ENCODE measurements at places on chromosomes 11 and 22.

GRCh38 chr11:20064961-20065405 is 95.3 kb downstream of the DBX1 start:
- DNase-seq, result no peak

GRCh38 chr11:43747130-43747802 is 66.7 kb downstream of the HSD17B12 start:
- DNase-seq, result no peak

DNA sequence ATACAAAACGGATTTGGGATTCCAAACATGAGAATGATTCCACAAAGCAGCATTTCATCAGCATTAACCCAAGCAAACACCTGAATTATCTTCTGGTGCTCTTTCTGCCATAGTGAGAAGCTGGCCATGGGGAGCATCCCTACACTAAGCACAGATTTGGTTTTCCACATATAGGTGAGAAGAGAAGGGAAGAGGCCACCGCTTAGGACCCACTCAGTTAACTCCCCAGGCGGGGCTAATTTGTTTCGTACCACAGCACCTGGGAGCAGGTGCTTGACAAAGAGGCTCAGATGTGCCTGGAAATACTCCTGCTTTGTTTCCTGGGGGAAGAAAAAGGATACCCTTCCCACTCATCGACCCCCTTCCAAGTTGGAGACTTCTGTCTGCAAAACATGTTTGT is 64.2 kb downstream of the RAB30 start:
- no peak for DNase-seq

DNA sequence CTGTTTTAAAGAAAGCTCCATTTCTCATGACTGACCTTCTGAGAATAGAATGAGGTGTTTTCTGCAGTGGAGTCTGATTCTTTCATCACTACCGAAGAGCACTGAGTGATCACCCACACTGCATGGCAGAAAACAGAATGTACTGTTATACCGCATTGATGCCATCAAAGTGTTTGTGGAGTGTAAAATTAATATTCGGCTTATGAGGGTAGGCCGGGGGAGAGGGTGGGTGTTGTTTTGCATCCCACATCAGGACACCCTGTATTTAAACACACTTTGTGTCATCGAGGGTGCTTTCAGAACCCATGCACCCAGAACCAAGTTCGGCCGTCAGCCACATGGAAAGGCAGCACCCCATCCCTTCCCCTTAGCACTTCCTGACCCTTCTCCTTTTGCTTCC is 41.3 kb upstream of the ETS1 start:
- no peak for DNase-seq

- DNase-seq, result peak; percentile 97
These were observed 741 bp upstream of the MTA2 start for GRCh38 chr11:62602141-62603071.

- DNase-seq, result peak; percentile 71
These were observed 12.7 kb downstream of the TP53AIP1 start for GRCh38 chr11:128929991-128930390.
